ENCODE measurements at places on chromosomes 11 and 22.

DNA sequence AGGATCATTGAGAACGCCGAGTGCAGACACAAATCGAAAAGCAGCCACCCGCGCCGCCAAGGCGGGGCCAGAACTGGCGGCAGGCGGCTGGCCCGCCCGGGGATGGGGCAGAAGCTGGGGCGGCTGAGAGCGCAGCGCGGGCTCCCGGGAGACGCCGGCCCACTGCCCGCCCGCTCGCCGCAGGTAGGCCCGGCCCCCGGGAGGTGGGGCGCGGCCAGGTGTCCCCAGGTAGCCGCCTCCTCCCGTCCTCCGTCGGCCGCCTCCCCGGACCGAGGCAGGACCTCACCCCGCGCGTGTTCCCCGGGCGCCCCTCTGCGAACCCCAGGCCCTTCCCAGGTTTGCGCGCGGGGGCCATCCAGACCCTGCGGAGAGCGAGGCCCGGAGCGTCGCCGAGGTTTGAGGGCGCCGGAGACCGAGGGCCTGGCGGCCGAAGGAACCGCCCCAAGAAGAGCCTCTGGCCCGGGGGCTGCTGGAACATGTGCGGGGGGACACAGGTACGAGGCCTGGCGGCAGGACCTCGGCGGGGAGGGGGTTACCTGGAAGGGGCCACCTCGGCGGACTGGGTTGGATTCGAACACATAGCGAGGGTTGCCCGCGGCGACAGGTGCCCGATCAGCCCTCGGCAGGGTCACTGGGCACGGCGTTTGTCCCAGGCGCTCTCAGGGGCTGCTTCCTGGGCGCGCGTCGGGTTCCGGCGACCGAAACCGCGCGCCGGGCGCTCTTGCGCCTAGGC lies at the start of gene PRRG4:
TSS of gene PRRG4 (plus strand) at position 248 of the 733 bp plus-strand sequence. CDS start 603 bp downstream, outside the sequence.
- peak; percentile 70 for DNase-seq

GRCh38 chr11:72598906-72599305 lies 75.3 kb downstream of the PDE2A start:
- DNase-seq = no peak

DNA sequence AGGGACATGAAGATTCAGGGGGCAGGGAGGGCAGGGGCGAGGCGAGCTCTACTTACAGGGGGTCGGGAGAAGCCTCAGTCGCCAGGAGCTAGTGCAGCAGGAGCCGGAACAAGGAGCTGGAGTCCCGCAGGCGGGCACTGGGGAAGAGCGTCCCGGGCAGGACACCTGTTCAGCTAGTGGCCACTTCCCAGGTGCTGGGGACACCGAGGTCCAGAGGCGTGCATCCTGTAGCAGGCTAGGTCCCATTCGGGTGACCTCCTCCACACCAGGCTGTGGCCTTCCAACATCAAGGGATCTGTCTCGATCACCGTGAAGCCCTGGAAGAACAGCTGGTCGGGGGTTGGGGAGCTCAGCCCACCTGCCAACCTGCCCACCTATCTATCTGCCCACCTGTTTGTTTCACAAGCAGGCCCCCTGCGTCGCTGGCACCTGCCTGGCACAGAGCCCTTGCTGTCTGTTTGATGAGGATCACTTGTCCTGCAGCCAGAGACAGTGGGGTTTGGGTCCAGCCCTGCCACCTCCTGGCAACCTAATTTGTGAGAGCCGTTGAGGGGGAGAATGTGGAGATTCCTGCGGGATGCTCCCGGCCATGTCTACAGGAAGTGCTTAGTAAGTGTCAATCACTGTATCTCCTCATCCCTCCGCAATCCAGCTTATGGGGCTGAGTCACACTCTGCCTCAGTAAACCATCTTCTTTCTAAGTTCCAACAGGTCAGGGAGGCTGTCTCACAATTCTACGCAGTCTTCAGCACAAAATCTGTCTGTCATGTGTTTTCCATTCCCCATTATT lies 940.9 kb downstream of the BRD1 start:
- no peak for DNase-seq

- DNase-seq = no peak
These were observed 5.1 kb upstream of the SMARCB1 start for GRCh38 chr22:23781511-23782183.

DNA sequence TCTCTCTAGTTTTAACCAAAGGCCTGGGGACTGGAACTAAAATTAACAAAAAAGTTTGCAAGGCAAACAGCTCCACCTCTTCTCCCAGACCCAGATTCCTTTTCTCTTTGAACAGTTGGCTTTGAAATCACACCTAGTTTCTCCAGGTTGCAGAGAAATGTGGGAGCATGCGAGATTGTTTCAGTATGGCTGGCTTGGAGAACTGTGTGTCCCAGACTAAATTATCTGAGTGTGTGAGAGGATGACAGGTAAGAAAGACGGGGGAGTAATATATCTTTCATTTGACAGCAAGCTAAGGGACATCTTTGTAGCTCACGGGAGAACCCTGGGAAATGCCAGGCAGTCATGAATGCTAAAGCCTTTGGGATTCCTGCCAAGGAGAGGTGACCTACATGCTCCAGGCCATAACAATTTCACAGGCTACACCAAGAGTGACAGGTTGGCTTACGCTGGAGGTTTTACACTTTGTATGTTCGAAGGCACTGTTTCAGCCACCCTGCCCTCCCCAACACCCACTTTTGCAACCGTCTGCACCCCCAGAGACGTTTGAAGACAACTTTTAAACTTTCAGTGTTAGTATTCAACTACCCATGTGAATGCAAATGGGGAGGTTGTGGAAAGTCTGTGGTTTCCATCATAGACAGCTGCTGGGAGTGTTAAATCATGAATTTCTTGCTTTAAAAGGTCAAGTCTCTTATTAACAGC lies 109.3 kb upstream of the SNX19 start:
- no peak for DNase-seq

DNA sequence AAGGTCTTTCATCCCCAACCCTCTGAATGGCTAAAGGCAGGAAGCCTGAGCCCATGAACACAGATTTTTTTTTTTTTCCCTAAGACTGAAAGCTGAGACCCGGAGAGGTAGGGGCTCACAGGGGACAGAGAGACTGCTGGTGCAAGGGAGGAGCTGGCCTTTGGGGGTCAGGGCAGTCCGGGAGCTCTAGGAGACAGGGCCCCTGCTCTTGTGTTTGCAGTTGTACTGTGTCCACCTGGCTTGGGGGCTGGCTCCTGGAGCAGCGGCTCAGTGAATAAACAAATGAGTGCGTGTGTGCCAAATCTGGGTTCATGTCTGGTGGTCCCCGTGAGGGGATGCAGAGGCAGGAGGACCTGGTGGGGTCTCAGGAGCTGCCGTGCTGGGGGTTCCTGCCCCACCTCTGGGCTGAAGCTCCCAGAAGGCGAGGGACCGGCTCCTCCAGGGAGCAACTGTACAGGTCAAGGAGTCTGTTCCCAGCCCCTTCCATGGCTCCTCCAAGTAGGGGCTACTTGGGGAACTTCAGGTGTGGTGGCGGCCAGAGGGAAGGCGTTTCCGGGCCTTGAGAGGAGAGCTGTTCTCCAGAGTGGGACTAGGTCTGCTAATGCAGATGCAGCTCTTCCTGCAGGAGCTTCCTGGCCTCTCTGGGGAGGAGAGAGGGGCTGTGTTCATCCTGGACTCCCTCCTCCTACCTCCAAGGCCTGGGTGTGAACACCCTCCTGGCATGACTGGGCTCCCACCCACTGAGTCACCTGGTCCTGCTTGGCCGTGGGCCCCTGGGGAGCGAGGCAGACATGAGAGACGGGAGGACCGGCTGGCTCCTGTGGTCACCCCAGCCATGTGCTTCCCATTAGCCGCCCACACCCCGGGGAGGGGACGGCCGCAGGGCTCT lies 57.6 kb downstream of the FBXO7 start:
- peak; percentile 14 for DNase-seq

DNA sequence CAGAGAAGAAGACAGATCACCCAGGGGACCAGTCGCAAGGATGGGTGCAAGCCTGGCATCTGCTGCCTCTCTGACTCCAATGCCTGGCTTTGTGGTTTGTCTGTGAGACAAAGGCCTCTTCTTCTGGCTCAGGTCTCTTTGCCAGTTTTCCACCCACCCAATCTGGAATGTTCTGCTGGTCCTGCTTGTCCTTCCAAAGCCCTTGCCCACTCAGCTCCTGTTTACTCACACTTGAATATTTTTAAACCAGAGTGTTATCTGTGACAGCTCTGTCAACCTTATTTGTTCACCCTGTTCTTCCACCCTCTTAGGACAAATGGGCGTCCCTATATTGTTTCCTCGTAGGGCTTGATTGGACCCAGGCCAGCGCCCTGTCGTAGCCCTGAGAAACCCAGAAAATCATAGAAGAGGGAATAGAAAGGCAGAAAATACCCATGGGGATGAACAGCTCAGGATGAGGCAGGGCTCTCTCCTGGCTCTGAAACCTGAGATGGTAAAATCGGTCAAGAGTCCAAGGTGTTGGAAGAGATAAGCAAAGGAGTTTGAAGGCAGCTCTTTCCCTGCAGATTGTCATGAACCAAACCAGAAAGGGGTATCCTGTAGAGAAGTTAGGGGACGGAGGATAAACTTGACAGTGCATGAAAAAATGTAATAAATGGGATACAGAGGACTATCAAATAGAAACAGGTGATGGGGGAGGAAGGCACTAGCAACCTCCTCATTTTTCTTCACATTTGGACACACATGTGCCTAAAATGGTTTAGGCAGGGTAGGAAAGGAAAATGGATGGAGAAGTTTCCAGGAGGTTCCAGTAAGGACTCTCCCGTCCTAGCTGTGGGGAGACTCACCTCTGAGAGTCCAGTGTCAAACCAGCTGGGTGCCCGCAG lies 651 bp downstream of the CRYAB start:
- DNase-seq = no peak

Measured in hematopoietic multipotent progenitor cell treated with erythropoietin and hydrocortisone succinate and interleukin-3 and kit ligand, for 8 days (in vitro differentiated cells).